GM23248 (cell line): ENCODE measurements at places on chromosomes 12 and 14. TPM values are rescaled to one million over a fixed set of nuclear protein-coding genes. Genes with fewer than 3 reads are reported as not detected.

- DNase-seq = no peak
These were observed 15.5 kb upstream of the ENDOU start for GRCh38 chr12:47740606-47741339.

GRCh38 chr12:114664651-114665320, 19.2 kb downstream of the TBX3 start:
- DNase-seq = no peak

GRCh38 chr14:90239139-90239538, 17.2 kb upstream of the PSMC1 start:
- DNase-seq = no peak

DNA sequence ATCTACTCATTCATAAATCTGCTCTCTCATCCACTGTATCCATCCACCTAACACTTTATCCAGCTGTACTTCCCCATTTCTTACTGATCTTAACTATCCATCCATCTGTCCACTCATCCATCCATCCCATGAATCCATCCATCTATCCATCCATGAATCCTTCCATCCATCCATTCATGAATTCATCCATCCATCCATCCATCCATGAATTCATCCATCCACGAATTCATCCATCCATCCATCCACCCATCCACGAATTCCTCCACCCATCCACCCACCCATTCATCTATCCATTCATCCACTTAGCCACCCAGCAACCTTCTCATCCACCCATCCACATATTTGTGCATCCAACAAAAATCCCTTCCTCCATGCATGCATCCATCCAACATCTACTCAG, 128.6 kb upstream of the MYL2 start:
- DNase-seq = no peak

DNA sequence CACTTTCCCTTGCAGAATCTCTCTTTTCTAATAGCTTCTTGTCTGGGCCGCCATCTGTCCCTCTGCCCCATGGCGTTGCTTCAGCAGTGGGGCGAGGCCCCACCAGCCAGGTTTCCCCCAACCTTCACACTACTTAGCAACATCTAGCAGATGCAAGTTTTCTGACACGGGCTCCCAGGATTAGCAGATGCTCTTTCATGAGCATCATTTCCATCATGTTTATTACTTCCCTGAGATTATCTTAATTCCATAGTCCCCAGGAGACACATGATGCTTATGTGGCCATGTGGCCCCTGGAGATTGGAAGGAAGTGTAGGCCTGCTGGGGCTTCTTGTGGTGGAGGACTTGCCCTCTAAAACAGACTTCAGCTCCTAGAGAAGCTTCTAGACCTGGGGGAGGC, 102.0 kb upstream of the MYL2 start:
- DNase-seq = no peak

DNA sequence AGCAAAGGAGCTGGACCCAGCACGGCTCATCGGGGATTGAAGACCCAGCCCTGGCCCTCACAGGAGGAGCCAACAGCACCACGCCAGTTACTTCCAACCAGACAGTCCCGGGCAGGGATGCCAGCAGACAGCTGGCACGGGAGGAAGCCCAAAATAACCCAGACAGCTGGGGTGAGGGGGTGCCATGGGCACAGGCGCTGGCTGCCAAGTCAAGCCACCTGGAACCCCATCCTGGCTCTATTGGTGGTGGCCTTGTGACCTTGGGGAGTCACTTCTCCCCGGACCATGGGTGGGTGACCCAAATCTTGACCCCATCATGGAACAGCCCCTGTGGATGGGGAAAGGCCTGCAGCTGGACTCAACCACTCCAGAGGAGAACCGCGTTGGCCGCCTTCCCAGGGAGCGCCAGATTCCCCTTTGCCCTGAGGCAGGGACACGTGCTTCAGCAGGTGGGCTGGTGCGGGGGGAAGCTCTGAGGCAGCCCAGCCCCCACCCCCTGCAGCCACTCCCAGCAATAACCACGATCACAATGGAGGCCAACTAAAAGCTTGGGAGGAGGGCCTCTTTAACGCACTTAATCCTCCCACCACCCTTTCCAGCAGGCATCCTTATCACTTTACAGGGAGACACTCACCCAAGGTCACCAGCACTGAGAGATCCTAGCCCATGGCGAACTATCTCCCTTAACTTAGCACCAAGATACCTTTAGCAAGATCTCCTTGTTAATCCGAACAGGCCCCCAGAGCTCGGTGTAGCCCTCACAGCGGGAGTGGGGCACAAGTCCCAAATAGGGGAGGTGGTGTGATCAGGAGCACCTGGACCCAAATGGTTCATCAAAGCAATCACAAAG, 4.7 kb upstream of the RHOF start:
- peak; percentile 37 for DNase-seq

DNA sequence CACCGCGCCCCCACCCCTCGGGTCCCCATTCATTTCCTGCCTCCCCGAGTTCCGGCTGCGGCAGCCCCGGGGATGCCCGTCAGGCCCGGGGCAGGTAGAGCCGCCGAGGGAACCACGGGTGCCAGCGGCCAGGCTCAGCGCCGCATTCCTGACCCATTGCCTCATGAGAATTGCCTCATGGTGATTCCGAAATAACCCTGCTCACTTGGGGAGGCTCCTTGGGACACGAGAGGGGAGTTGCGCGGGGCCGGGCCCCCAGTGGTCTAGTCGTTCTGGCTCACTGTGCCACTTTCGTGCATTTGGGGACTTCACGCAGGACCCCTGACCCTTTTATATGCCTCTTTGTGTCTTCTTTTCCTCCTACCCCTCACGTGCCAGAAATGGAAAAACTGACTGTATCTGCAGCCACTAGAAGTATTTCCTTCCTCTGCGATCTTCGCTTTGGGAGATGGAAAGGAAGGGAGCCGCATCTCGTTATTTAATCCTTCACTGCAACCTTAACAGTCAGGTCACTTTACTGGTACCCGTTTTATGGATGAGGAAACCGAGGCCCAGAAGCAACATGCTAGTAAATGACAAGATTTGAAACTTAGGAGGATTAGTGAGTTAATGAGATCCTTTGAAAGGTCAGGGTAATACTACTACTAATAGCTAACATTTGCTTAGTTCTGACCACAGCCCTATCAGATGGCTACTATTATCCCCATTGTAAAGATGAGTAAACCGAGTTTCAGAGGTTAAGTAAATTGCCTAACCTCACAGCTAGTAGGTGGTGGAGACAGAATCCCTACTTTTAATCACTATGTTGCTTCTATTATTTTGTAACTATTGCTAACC, 768 bp downstream of the PTPN11 start:
- DNase-seq = peak; percentile 93

DNA sequence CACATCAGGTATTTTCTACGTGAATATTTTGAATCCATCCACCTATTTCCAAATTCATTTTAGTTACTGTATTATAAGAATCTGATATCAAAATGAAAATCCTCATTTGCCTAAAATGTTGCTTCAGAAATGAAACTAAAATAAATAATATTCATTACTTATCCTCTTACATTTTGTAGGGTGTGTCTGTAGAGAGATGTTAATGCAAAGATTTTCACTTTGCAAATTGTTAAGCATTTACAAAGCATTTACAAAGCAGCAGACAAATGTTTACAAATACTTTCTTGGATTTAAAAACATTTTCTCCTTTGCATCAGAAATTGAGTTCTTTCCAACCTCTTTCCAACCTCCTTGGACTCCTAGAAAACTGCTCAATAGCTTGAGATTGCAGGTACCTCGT, 360.0 kb upstream of the DCN start:
- DNase-seq = no peak

- no peak for DNase-seq
These were observed 256.2 kb downstream of the AEBP2 start for GRCh38 chr12:19695244-19696098.

DNA sequence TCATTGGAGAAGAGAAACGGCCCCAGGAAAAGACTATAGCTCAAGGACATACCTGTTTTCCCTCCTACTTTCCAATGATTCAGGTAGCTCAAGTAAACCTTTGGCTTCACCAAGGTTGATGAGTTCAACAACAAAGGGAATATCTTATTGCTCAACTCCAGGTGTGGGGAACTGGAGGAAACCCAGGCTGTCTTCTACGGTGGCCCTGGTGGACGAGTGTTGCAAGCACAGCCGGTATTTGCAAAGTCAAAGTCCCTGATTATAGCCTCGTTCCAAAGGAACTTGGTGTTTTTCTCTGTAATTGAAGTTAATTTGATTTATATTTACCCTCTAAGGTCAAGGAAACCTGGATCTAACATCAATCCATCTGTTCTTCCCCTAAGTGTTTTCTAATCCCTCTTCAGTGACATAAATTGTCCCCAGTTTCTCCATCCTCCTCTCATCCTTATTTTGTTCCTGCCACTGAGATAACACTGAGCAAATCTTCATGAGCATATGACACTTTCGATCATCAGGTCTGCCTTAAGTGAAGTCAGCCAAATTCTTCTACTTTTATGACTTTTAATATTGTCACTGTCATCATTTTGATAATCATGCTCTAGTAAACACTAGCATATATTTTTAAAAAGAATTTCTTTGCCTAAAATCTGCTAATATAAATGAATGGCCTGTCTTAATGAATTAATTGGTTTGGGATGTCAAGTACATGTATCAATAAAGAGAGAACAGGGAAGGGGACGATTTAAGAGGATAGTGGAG, 174.6 kb upstream of the TBX3 start:
- DNase-seq = no peak

DNA sequence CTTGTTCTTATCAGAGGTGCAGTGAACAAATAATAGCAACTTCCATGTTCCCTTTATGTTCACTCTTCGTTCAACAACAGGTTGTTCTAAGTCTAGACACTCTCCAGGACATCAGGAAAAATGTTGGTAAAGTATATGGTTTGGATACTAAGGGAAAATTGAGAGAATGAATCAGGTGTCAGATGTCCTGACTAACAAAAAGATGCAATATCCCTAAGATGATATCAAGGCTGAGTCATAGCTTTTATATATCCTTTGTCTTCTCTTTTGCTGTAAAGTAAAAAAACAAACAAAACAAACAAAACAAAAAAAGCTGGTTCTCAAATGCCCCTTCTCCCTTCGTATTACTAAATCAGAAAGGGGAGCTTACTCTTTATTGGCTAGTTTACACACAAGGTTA, 11.1 kb downstream of the GLIPR1L1 start:
- peak; percentile 20 for DNase-seq

DNA sequence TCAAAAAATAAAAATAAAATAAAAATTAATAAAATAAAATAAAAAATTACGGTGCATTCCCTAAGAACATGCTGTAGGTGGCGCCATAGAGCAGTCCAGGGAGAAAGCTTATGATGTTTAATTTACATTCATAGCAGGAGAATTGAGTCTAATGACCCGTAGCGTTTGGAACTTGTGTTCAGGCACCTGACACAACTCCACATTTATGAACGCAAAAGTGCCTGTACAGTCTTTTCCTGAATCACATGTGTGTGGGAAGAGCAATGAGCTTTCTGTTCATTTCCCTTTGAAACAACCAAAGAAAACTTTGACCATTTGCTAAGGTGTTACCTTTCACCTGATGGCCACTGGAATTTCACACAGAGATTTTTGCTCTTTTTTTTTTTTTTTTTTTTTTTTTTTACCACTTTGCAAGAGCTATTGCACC, 60.6 kb upstream of the KCNA1 start:
- peak; percentile 60 for DNase-seq

DNA sequence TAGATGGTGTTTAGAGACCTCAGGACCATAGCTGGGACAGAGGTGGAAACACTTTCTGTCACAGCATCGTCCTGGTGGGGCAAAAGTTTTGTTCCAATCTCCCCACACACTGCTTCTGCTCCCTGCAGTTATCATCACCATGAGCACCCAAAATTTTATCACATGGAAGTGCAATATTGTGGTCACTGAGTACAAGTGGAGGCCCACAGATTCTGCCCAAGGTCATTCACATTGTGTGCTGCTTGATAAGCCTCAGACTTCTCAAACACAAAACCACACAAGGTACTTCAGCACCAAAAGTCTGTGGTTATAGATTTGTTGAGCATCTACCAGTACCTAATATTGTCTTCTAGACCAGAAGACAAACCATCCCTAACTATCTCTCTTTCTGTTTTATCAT, 554 bp upstream of the KRT77 start:
- DNase-seq = no peak

- DNase-seq = no peak
These were observed 9.6 kb downstream of the TSPAN9 start for GRCh38 chr12:3086729-3087323.

DNA sequence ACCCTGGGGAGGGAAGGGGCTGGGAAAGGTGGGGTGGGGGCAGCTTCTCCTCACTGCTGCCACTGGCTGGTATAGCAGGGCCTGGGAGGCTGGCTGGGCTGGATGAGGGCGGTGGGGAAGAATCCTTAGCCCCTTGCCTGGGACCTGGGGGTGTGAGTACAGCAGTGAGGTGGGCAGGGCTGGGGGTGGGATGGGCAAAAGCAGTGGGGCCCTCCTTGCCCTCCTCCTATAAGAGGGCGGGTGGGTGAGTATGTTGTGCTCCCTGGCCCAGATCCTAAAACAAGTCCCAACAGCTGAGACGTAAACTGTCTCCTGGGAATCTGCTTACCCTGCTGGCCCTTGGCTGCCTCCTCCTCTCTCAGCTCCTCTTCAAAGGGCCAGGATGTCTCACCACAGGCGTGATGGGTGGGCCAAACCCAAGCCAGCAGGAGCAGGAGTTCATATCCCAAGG, 2.2 kb downstream of the NCKAP5L start:
- peak; percentile 72 for DNase-seq

The KCNC2 gene
- polyA plus RNA-seq = not detected in 2 replicates

The KCNH3 gene
- 0.09 and 0.10 TPM in 2 replicates for polyA plus RNA-seq

The SLC17A8 gene
- polyA plus RNA-seq = not detected in 2 replicates

The ENDOU gene
- 0.10 TPM in 1 of 2 replicates, not detected in the other for polyA plus RNA-seq
